CD4-positive, alpha-beta T cell treated with Interleukin-10 for 1 hour (primary cell): ENCODE measurements at places on chromosomes 12 and 14.

DNA sequence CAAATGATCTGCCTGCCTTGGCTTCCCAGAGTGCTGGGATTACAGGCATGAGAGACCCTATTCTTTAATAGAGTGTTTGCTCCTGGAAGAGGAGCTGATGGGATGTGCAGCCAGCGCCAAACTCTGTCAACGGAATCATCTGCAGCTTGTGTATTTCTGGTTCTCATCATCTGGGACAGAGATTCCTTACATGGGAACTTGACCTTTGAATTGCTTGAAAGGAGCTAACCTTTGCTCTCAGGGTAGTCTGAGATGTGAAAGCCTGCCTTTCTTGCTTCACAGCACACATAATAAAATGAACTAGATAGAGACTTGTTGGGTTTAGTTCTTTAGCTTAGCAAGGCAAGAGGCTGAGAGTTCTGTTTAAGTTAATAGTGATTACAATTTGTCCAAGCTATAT lies 120.0 kb downstream of the OTOGL start:
- DNase-seq: no peak

DNA sequence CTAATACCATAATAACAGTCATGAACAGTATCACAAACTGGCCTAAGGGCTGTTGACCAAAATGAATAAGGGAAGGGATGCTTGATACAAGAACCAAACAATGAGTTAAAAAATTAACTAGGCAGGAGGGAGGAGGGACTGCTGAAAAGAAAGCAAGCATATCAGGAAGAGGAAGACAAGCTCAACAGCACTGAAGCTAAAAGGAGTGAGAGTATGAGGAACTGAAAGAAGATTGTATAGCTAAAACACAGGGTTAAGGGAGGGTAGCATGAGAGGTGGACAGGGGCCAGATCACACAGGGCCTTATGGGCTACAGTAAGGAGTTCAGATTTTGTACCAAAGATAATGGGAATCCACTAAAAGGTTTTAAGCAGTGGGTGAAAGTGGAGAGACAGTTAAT lies 34.1 kb downstream of the ITGA7 start:
- DNase-seq: no peak

- no peak for DNase-seq
Observed at GRCh38 chr14:61502459-61503093, 181.2 kb downstream of the PRKCH start.

DNA sequence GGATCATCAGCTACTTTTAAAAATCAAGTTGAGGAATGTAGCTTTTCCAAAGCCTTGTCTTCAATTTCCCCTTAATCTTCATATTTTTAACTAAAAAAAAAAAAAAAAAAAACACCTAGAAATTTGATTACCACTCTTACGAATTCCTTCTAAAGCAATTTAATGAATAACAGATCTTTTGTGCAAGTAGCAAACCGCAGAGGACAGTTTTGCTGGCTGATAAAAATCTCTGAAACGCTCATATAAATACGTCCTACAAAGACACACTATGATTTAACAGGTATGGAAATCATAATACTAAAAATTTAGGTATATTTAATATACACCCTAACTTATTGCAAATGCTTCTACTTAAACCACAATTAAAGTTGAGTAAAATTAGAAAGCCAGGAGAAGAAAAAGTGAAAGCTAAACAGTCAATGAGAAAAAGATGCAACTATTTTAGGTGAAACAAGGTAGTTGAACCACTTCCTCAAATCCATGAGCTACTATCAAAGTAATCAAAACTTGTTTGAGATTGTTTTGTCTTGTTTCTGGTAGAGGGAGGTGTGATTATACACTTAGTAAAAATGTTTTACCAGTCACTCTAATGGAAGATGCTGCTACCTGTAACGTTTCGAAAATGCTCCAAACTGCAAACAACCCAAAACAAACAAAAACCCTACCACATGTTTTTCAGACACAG lies 2.2 kb downstream of the PAWR start:
- DNase-seq: no peak

DNA sequence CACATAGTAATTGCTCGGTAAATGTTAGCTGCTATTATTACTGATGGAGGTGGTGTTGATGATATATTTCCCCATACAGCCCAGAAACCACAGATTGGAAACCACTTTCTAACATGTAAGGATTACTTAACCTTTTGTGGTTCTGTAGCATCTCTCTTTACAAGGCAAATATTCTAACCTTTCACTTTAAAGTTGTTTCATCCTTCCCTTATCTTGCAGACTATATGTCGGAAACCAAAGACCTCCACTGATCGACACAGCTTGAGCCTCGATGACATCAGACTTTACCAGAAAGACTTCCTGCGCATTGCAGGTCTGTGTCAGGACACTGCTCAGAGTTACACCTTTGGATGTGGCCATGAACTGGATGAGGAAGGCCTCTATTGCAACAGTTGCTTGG lies 75.8 kb downstream of the FRMD6 start:
- DNase-seq: no peak

DNA sequence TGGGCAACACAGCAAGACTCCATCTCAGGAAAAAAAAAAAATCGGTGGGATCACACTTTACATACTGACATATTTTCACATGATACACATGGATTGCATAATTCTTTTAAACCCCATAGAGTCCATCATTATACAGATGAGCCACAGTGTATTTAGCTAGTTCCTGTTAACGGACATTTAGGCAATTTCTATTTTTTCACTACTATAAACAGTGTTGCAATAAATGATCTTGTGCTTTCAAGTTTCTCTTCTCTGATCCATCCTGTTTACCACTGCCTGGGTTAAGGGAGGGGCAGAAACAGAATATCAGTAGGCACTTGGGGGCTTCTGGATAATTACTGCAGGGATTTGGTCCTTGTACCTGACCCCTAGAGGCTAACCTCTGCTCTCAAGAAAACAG lies 43.4 kb upstream of the SPTLC2 start:
- no peak for DNase-seq

GRCh38 chr12:130526813-130527212 lies 189.1 kb downstream of the PIWIL1 start:
- DNase-seq: no peak

GRCh38 chr12:57836442-57837375 lies 9.8 kb downstream of the CTDSP2 start:
- DNase-seq: peak; percentile 53

GRCh38 chr14:76501156-76501720 lies 125.3 kb downstream of the ESRRB start:
- DNase-seq: no peak

DNA sequence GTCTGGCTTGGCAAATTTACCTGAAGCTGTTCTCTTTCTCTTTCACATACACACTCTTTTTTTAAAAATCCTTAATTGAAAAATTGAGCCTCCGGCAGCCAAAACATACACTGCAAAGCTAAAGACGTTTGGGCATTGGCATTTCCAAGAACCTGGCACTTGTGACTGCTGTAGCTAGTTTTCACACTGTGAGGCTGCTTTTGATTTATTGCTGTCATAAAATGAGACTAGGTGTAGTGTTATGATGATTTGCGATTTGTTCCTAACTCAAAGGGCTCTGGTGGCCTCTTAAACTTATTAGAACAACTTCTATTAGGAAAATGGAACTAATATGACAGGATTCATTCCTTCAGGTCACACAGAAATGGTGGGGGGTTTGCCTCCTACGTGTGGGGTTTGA lies 377.1 kb upstream of the FAR2 start:
- no peak for DNase-seq
